NCI-H82 (cell line): ENCODE measurements at places on chromosomes 3 and 15.

DNA sequence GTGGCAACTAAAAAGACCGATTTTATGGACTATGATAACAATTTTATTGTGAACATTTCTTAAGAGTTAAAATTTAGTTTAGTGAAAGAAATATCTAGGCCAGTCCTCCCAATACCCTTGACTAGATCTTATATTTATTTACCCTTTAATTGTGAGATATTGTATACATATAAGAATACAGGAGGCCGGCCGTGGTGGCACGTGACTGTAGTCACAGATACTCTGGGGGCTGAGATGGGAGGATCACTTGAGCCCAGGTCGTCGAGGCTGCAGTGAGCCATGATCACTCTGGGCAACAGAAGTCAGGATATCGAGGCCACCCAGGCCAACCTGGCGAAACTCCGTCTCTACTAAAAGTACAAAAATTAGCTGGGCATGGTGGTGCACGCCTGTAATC is 756 bp upstream of the RMDN3 start:
- DNase-seq = peak; percentile 31

- DNase-seq = no peak
Measured at GRCh38 chr3:45746165-45746776, 50.1 kb downstream of the SLC6A20 start.

GRCh38 chr3:51678641-51679040 is 7.6 kb downstream of the TEX264 start:
- no peak for DNase-seq

- DNase-seq = no peak
Measured at GRCh38 chr3:104887069-104887468, 479.6 kb upstream of the ALCAM start.
